Stimulated activated CD8-positive, alpha-beta memory T cell treated with anti-CD3 and anti-CD28 coated beads, Interleukin-15, amount 100 ng/mL, for 24 hours (primary cell): ENCODE measurements at places on chromosomes 2 and 18.

GRCh38 chr2:185787227-185788145, 48.9 kb downstream of the FSIP2 start:
- DNase-seq, result no peak

DNA sequence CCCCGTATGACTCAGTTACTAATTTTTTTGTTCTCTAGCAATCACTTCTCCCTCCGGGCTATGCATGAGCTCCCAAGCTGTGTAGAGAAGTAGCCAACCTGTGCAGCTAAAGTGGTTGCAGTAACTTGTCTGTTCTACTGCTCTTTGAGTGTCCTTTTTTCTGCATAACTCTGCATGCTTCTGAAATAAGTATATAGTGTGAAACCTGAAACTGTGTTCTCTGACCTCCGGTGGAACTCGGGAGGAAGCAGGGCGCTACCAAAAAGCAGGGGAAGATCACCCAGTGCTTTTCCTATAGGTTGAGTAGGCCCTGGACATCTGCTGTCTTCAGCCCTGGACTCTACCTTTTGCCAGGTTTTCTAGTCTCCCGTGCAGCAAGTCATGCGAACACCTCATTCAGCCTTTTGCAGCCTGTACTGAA, 47.8 kb downstream of the PHLPP1 start:
- DNase-seq, result no peak

DNA sequence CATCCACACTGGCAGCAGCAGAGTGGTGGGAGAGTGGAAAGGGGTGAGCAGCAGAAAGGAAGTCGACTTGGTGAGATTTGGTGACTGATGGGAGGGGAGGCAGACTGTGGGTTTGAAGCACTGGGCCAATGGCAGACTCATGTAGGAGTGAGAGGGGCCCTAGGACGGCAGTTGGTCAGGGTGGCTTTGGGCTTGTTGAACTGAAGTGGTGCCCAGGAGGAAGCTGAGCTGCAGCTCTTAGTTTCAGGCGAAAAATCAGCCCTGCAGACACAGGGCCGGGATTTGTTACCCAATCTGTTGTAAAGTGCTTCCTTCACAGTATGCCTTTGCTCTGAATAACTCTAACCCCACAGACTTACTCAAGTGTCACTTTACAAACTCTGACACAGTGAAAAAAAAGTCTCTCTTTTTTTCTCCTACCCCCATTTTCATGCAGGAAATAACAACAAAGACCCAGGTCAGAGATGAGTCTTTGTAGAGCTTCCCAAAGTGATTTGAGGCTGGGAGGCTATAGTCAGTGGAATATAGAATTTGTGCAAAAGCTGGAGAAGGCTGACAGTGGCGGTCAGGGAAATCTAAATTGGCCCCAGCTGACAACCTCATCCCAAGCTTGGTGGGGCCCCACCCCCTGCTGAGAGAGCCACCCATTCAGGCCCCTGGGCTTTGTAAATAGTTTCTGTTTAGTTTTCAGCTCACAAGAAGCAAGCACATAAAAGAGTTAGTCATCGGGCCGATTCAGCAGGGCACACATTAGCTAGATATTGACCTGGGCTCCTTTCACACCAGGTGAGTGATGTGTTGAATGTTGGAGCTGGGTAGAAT, 226.9 kb downstream of the VAPA start:
- DNase-seq, result no peak

- DNase-seq, result no peak
Observed at GRCh38 chr2:222919841-222920526, 59.1 kb downstream of the ACSL3 start.

- DNase-seq, result no peak
Observed at GRCh38 chr2:60331115-60331809, 222.2 kb downstream of the BCL11A start.

- DNase-seq, result no peak
Observed at GRCh38 chr2:1488181-1488671, 75.0 kb downstream of the TPO start.

DNA sequence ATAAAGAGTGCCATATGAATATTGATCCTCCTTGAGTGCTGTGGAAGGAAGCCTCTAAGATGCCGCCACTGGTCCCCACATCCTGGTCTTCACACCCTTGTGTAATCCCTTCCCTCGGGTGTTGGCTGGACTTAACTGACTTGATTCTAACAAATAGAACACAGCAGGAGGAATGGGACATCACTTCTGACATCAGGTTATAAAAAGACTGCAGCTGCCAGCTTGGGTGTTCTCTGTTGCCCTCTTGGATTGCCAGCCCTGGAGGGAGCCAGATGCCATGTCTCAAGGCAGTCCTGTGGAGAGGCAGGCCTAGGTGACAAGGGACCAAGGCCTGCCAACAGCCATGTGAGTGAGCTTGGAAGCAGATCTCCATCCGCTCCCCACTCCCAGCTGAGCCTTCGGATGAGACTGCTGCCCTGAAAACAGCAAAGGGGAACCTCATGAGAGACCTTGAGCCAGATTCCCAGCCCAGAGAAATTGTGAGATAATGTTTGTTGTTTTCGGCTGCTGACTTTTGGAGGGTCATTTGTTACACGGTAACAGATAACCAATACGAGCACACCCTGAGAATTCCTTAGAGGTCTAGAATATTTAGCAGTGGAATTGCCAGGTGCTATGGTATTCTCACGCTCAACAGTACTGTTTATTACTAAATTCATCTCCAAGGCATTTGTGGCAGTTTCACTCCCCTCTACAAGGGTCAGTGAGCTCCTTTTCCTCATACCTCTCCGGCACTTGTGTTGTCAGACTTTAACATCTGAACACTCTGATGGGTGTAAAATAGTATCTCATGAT, 32.5 kb downstream of the HPCAL1 start:
- DNase-seq, result no peak

GRCh38 chr18:13551841-13552733, 174.3 kb downstream of the FAM210A start:
- DNase-seq, result no peak

DNA sequence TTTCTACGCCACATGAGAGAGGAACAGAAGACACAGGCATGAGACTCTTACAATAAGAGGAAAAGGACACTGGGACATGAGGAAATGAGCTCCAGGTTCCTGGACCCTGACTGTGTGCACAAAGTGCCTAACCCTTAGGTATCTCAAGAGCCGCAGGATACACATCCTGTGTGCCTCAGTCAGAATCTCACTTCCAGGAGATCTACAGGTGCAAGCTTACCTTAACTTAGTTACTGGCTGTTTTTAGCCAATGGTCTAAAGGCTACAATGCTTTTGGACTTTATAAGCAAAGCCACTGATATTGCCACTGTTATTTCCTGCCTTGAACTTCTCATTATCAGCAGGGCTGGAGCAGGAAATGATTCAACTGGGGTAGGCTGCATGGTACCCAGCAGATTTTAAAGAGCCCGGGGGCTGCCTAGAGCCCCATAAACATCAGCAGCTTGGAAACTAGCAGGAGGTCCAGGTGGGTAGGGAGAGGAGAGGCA, 254.4 kb downstream of the ZNF521 start:
- DNase-seq, result no peak

GRCh38 chr2:122156176-122156890, 400.9 kb downstream of the TSN start:
- DNase-seq, result no peak

GRCh38 chr2:43375746-43376522, 149.5 kb upstream of the ZFP36L2 start:
- DNase-seq, result no peak

DNA sequence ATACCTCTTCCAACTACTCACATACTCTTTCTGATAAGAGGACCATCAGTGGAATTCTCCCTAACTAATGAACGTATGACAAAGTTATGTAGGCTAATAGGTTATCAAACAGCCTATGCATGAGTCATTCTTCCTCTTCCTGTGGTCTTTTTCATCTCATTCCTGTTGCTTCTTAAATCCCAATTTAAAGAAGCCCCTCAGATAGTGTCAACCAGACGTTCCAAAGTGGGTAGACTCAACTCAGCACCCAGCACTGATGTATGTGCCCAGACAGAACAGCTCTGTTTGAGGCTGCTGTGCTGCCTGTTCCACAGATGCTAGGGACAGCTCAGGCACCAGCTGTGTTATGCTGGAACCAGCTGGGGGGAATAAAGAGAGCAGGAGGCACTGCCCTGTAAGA, 52.6 kb downstream of the CXCR4 start:
- DNase-seq, result no peak

- no peak for DNase-seq
Observed at GRCh38 chr2:81858998-81859397, 1554.4 kb upstream of the LRRTM1 start.

DNA sequence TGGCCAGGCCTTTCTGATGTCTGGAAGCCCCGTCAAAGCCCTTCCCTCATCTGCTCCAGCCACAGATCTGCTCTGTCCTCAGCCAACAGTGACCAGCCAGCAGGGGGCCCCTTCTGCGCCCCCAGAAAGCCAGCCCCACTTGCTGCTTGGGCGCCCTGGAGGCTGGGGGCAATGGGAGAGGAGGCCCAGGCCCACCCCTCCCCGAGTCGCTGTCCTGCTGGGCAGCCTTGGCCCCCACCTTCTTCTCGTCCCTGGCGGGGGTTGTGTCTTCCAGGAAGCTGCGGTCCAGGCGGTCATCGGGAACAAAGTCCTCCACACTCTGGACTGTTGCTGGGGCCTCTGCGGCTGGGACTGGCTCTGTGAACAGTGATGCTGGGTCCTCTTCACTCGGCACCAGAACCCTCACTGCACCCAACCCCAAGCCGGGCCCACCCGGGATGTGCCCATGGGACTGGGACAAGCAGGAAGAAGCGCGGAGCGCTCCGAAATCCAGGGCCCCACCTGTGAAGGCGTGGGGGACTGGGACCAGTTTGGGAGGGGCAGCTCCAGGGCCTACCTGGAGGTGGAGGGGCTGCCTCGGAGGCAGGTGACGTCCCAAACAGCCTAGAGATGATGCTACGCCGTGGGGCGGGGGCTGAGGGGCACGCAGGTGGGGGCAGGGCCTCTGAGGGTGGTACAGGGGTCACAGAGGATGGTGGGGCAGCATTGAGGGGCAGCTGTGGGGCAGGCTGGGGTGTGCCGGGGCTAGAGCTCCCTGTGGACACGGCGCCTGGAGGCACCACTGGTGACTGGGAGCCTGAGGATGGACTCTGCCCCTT, 257.6 kb downstream of the ANKRD30B start:
- no peak for DNase-seq

DNA sequence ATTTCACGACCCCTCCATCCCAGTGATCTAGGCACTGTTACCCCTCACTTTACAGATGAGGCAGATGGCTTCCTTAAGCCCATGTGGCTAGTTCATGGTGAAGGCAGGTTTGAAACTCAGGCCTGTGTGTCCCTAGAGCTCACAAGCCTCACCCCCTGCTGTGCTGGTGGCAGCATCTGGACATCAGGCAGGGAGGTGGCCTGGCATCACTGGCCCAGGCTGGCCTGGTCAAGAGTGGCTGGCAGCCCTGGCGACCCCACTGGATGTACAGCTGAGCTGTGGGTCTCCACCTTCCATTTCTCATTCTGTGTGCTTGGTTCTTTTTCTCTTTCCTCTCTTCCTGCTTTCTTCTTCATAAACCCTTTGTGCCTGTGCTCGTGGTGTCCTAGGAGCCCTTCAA, 56.3 kb downstream of the BOLA3 start:
- DNase-seq, result no peak

DNA sequence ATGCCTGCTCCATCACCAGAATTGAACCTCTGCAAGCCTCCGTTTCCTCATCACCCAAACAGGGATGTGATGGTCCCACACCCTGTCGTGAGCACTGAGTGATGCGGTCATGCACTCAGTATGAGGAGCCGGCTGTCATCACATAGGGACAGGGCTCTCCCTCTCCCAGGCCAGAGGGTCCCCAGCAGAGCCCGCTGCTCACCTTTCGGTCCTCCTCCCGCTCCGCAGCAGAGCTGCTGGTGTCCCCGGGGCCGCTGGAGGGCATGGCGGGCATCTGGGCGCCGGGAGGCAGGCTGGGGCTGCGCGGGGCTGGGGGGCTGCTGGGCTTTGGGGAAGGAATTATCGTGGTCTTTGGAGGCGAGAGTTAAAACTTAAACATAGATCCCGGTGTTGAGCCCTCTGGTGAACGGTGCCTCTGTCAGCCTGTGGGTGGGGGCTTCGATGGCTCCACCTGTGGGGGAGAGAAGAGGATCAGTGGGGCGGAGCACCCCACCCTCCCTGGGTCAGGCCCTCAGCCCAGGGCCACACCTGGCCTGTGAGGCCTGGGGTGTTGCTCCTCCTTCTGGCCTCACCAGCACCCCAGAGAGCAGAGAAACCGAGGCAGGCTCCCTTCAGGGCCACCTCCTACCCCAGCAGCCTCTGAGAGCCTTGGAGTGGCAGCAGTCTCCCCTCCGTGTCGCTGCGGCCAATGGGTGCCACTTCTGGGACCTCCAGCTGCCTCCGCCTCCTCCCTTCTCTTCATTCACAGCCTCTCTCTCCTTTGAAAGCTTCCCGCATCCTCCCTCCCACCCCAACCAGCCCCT, 27.8 kb downstream of the DNMT3A start:
- DNase-seq, result no peak

DNA sequence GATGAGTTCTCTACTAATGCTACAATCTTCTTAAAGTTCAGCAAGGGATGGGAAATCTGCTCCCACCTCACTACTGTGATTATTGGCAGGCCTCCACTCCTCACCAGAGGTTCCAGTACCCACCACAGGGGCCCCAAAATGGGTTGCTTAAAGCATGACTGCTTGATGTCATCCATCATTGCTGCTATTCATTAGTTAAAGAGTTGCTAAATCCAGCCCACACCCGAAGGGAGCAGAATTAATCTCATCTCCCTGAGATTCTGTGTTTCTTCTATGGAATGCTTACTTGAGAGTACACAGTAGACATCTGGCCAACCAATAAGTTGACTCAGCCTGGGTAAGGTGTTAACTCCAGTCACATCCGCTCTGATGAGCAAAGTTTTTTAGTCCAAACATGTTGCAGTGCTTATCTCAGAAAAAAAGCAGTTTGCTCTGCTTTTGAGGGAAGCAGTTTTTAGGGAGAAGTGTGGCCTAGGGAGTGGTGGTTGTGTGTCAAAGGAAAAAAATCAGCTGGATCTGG, 690.2 kb upstream of the POU3F3 start:
- no peak for DNase-seq

- DNase-seq, result no peak
Observed at GRCh38 chr2:186031229-186031628, 292.6 kb downstream of the FSIP2 start.

DNA sequence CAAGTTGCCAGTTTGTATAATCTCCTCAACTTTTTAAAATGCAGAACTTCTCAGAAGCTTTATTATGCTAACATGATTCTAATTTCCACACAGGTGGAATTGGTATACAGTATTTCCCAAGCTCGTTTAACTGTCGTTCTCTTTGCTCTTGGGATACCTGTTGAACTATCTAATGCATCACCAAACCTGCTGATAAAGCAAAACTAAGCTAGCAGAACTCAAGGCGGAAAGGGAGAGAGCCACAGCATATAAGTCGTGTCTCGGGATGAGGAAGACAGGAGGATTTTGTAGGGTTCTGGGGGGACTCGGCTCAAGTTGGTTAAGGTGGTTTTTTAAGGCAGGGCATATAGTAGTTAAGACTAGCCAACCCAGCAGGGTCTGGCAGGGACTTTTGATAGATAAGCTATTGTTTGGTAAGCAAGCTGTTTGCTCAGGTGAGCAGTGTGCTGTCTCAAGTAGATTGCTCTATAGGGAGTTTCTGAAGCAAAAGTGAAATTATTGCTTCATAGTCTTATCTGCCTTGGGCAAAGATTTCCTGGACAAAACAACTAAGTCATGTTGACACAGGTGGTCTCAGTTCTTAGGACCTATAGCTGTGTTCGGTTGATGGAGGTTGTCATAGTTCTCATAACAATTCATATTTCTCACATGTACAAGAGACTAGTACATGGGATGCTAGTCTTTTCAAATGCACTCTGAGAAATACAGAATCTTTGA, 28.2 kb upstream of the CHRNA1 start:
- DNase-seq, result no peak

- no peak for DNase-seq
Observed at GRCh38 chr2:24822049-24822706, 29.0 kb downstream of the CENPO start.

- DNase-seq, result no peak
Observed at GRCh38 chr2:68594674-68595492, 48.5 kb upstream of the PROKR1 start.
